ENCODE measurements at places on chromosomes 1 and 21.
A peak's percentile ranks its signal among the peaks of the same experiment; 100 is the strongest.

- no peak for DNase-seq
These were observed 35.8 kb downstream of the FOXO6 start for GRCh38 chr1:41397020-41397419.

DNA sequence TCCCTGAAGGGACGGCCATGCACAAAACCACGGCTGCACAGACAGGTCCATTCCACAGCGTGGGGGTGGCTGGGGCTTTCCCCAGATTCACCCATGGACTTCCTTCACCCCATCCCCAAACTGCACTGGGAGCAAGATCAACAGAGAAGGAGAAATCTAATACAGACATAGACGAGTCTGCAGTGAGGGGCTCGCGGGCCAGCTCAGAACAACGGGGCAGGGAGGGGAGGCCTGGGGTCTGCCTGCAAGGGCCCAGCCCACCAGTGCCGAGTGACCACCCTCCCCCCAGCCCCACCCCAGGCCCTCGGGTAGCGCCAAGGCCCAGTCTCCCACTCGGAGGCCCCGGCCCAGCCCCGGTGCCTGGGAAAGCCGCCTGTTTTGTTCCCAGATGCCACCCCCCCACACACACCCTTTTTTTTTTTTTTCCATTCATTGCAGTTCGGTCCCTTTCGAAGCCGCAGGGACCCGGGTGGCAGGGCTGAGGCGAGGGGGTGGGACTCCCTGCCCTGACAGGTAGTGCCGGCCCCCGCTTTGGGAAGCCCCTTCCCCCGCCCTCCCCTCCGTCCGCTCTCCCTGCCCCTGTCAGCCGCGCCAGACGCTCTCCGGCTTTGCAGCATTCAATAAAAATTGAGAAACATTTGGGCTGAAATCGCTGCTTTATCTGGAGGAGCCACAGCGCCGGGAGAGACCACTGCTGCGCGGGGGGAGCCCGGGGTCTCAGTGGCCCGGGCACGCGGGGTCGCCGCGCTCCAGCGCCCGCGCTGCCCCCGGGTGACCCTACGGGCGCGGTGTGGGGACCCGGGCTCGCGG lies 543 bp upstream of the EPHB2 start:
- peak; percentile 11 for DNase-seq

DNA sequence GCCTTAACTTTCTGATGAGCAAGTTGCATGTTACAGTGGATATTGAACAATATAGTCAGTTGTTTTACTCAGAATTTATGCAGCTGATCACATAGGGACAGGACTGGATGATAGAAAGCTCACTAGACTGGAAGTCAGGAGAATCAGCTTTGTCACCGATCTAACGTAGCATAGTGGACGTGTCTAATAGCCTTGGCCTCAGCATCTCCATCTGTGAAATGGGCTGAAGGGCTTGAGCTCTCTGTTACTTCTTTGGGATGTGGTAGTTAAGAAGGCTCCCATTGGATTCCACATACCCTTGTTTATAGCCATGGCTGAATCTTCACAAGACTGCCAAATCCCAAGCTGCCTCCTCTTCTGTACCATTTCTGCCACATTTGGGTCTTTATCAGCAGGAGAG lies 190.6 kb downstream of the GRIK1 start:
- no peak for DNase-seq

DNA sequence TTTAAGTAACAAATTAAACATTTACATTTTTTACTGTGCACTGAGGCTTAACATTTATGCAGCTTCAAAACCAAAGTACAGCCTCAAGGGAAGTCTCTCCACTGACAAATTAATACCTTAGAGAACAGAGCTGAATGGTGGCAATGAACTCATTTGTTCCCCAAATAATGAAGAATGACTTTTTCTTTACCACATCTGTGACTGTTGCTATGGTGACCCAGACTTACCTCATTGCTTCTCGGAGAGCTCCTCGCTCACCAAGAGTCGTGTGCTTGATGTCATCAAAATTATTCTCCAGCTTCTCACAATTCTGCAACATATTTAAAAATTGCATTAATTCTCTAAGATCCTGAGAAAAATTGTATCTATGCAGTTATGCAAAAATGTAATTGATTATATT lies 92.9 kb downstream of the DPYD start:
- no peak for DNase-seq

GRCh38 chr1:199404976-199405375 lies 622.5 kb upstream of the NR5A2 start:
- no peak for DNase-seq

GRCh38 chr1:30024411-30025195 lies 698.8 kb downstream of the MATN1 start:
- DNase-seq = no peak

GRCh38 chr21:41749286-41749685 lies 17.6 kb downstream of the RIPK4 start:
- DNase-seq = no peak

- no peak for DNase-seq
These were observed 504 bp downstream of the H6PD start for GRCh38 chr1:9235096-9235459.

GRCh38 chr1:84073266-84073665 lies 70.8 kb upstream of the PRKACB start:
- no peak for DNase-seq

DNA sequence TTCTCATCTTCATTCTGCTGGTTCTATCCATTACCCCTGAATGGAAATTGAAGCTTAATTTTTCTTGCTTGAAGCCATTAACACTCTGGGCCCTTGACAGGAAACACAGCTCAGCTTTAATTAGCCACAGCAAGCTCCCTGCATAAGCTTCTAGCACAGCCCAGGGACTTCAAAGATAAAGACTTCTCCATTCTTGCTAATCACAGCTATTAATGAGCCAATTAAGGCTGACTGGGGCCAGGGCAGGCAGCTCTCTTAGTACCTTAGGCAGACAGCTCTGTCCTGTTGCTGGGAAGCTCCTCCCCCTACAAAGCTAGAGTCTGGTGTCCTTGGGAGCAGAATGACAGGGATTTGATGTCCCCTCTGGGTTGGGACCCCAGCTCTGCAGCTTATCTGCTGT lies 27.9 kb upstream of the TRABD2B start:
- DNase-seq = no peak

- no peak for DNase-seq
These were observed 41.2 kb downstream of the LMO4 start for GRCh38 chr1:87369736-87370478.

DNA sequence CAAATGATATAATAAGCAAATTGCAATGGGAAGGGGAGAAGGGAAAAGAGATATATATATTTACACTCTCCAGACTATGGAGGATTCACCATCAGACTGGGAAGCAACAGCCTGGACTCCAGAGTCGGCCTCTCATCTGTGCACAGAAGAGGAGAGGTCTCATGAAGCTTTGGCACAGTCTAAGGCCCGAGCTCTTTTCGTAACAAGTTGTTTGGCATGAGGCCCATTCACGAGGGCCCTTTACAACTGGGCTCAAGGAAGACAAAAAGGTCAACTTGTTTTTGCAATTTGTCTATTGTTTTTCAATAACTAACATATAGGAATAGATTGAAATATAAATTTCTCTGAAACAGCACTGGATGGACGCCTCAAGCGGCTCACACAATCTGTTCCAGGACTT lies 66.7 kb upstream of the AJAP1 start:
- DNase-seq = no peak

- DNase-seq = no peak
These were observed 49.1 kb downstream of the WNT9A start for GRCh38 chr1:227898502-227899140.

DNA sequence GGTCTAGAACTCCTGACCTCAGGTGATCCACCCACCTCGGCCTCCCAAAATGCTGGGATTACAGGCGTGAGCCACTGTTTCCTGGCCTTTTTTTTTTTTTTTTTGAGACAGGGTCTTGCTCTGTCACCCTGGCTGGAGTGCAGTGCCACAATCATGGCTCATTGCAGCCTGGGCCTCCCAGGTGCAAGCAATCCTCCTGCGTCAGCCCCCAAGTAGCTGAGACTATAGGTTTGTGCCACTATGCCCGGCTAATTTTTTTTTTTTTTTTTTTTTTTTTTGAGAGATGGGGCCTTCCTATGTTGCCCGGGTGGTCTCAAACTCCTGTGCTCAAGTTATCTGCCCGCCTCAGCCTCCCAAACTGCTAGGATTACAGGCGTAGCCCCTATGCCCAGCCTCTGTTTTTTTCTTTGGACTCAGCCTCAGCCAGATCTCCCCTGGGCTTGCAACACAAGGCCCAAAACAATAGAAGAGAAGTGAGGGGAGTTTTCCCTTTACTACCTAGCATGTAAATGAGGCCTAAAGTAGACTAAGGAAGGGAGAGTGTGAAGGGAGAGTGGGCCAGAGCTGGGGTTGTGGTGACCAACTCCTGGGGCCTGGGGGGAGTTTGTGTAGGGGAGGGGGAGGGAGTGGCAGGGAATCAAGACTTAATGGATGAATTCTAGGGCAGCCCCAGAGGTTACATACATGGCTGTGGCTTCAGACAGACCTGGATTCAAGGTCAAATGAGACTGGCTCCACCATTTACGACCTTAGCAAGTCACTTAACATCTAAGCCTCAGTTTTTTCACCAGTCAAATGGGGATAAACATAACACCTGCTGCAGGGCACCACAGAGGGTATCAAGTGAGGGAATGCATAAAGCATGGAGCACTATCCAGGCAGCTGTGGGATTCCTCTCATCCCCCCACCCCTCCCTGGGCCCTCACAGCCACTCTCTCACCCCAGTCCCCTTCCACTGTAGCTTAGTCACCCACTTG lies 1.6 kb upstream of the CD52 start:
- no peak for DNase-seq

- DNase-seq = no peak
These were observed 62.2 kb downstream of the LRRC40 start for GRCh38 chr1:70143048-70143659.

DNA sequence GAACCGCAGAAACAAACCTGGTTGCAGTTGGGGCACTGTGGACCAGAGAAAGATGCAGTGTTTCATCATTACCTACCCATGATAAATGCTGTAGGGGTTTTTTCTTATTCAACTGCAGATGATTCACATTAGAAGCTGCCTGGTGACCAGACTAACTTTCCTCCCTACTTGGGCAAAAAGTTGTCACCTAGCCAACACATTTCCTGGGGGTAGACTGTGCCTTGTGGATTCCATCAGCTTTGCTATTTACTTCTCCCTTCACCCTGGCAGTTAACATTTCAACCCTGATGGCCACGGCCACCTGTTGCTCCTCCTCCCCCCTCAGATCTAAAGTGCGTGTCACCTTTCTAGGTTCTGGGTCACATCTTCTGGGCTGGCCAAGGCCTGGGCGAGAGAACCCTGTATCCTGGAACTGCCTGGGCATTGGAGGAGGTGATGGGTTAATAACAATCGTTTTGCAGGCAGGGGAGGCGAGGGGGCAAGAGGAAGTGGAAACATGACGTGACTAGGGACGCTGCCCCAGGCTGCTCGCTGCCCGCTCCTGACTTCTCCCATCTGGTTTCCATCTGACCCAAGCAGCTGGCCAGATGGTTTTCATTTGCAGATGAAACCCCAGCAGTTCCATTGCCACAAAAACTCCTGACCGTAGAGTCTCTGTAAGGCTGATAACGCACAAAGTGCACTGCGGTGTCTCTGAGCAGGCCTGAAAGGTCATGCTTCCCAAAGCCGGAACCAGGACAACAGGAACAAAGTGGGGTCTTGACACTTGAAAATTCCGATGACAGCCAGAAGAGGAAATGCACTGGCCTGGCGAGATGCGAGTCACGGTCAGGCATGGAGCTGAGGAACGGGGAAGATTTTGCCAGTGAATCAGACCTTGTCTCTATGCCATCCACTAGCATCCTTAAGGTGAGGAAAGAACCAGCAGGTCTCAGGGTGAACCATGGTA lies 36.6 kb downstream of the CAPZB start:
- DNase-seq = peak; percentile 27

DNA sequence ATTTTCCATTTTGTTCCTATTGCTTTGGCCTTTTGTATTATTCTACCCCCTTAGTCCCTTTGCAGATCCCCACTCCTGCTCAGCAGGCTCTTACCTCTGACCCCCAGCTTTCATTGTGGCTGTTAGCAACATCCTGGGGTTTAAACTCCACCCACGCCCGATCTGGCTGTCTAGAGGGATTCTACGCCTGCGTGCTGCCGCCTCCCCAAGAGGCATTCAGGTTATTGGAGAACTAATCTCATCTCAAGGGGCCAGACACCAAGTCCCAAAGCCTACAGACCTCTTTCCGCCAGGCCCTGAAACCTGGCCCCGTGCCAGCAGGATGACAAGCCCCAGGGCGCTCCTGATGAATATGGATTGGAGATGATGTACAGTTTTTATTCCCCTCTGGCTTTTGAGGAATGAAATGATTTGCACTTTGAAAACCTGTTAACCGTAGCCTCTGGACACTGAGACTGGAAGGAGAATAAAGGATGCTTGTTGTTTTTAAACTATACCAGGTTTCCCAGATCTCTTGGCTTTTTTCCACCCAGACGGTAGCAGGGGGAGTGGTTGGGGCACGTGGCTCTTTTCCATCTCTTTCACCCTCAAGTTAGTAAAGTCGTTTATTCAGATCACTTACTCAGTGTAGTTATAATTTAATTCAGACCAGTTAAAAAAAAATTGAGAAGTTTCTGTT lies 14.5 kb upstream of the IKBKE start:
- DNase-seq = no peak
